Heart right ventricle (tissue), 16 donors: ENCODE measurements at places on chromosomes 5 and 9. TPM values are rescaled to one million over a fixed set of nuclear protein-coding genes. Genes with fewer than 3 reads are reported as not detected.

Gene LRRC19
- not detected for polyA plus RNA-seq

Gene GTF2H2
- 9.9 TPM for polyA plus RNA-seq

Gene RICTOR
- polyA plus RNA-seq, result 3.1 TPM

Gene FRMD3
- polyA plus RNA-seq, result 23.1 TPM

Gene CBY3
- polyA plus RNA-seq, result 0.06 TPM

Gene INSL6
- not detected for polyA plus RNA-seq

Gene FAM163B
- polyA plus RNA-seq, result 0.19 TPM

DNA sequence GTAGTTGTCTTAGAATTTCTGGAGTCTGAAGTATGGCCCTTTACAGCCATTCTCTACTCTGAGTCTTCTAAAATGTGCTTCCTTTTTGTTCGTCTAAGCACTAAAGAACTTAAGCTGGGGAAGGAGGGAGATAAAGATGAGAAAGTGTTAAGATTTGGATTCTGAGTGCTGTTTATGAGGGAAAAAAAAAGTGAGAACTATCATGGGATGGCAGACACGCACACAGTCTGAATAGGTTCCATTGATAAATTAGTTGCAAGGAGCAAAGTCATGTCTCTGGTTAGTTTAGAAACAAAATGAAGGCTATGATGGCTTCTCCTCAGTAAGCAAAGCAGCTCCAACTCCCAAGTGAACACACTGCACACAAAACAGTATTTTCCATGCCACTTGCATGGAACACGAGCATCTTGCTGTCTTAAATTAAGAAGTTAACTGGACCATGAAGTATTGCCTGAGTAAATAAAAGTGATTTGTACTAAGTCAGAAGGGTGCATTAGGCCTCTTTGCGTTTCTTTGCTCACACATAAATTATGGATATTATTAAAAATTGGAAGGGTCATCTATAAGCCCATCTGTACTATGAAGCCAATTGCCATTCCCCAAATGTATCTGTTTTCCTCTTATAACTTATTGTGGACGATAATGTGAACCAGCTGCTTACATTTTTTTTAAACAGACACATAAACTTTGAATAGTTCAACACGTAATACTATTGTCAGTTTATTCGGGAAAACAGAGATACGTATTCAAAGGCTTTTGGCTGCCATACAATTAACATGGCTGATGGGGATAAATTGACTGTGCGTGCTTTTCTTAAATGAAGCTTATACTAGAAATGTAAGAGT is 199.3 kb downstream of the SGCD start:
- H3K4me1 ChIP-seq, result no peaks in the 10 kb centered on the region
- no peak for DNase-seq
- H3K36me3 ChIP-seq, result no peaks in the 10 kb centered on the region
- no peak overlapping the region for H3K27ac ChIP-seq
- H3K4me3 ChIP-seq, result no peak overlapping the region

- H3K4me3 ChIP-seq, result no peak overlapping the region
- H3K27me3 ChIP-seq, result no peaks in the 10 kb centered on the region
- H3K27ac ChIP-seq, result no peak overlapping the region
Measured at GRCh38 chr9:129373361-129373760, 195.3 kb upstream of the IER5L start.

- H3K27ac ChIP-seq, result no peak overlapping the region
- H3K4me3 ChIP-seq, result no peak overlapping the region
- no peaks in the 10 kb centered on the region for H3K27me3 ChIP-seq
- no peak for DNase-seq
- no peaks in the 10 kb centered on the region for H3K4me1 ChIP-seq
Measured at GRCh38 chr5:135203019-135203418, 169.0 kb upstream of the PITX1 start.

DNA sequence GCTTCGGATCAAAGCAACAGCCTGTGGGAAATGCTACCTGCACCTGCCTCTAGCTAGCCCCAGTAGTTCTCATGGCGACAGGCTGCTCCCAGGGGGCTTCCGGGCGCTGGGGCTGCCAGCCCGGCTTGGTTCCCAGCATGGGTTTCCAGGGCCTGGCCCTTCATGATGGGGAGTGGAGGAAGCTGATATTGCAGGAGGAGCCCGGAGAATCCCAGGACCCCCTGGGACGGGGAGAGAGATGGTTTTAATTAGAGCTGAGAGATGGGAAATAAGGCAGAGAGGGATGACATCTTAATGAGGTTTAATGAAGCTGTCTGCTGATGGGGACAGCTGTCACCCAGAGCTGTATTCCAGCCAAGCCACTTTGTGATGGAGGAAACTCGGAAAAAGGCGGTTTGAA is 78.6 kb downstream of the CFAP77 start:
- H3K27me3 ChIP-seq, result peaks cover 49% of the 10 kb centered on the region
- H3K4me3 ChIP-seq, result no peak overlapping the region
- DNase-seq, result no peak
- no peaks in the 10 kb centered on the region for H3K4me1 ChIP-seq

DNA sequence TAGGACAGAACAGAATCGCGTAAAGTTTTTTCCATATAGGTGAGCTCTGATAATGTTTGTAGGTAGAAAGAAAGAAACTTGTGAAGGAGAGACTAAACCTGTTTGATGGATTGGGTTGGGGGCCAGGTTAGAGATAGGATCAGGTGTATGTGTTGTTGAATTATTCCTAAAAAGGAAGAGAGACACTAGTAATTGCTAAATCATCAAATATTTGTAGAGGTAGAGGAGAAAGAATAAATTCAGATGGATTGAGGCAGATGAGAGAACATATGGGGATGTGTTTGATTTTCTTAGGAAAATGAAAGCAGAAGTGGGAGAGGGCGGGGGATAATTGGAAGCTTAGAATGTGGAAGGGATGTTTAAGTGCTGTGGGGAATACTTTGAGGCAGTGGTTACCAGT is 7.7 kb downstream of the ZCCHC7 start:
- no peak for DNase-seq
- H3K27ac ChIP-seq, result no peak overlapping the region
- H3K27me3 ChIP-seq, result no peaks in the 10 kb centered on the region
- no peak overlapping the region for H3K4me3 ChIP-seq
- H3K36me3 ChIP-seq, result peaks cover 6% of the 10 kb centered on the region

DNA sequence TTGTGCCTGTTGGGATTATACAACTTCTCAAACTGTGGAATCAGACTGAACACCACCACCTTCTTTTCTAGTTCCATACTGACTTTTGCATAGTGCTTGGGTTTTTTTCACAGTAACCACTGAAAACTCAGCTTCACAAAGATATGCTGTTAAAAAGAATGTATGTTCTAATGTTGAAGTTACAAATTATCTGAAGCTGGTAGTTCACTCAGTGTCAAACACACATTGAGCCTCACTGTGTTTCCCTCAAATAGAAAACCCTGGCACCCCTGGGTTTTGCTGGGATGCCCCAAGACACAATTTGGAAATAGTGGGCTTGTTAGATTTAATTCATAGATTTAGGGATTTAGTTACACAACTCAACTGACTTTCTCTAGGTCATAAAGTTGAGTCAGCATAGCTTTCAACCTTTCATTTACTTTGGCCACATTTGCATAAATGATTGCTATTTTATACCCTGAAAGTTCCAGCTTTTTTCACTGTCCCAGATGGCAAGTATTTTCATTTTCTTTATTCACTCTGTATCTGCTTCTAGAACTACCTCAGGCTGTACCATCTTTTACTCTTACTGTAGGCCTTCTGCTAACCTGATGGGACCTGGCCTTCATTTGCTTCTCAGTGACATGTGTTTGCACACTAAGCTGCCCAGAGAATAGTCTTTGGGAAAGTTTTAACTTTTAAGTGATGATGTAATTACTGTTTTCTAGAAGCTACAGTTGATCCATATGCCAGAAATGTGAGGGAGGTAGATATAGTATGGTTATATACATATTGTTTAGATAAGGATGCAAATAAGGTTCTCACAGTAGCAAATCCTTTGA is 115.1 kb downstream of the CDC42SE2 start:
- DNase-seq, result no peak
- peak overlapping the region; percentile 57 for H3K27ac ChIP-seq
- H3K27me3 ChIP-seq, result no peaks in the 10 kb centered on the region
- H3K36me3 ChIP-seq, result no peaks in the 10 kb centered on the region

DNA sequence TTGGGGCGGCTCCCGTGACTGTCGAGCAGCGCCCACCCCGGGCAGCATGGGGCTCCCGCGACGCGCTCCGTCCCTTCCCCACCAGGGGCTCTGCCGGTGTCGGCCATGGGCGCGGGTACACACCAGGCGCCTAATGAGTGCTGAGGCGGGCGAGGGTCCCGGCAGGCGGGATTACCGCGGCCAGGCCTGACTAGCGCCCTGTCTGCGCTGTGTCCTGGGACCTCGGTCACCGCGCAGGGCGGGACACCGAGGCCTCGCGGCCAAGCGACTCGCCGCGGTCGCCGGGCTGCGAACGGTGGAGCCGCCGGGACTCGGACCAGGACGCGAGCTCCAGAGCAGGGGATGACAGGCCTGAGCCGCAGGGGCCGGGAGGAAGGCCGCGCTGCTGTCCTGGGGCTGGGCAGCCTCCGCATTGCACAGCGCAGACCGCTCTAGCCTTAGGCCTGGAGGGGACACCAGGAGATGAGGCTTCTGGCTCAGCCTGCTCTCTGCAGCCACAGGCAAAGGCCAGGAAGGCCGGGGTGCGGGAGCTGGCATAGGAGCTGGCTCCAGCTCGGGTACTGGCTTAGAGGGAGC is 14.1 kb downstream of the LCN10 start:
- H3K4me1 ChIP-seq, result peaks cover 31% of the 10 kb centered on the region
- H3K27ac ChIP-seq, result peak overlapping the region; percentile 85
- no peaks in the 10 kb centered on the region for H3K27me3 ChIP-seq
- H3K4me3 ChIP-seq, result peak overlapping the region; percentile 95

- peak; percentile 22 for DNase-seq
- peak overlapping the region; percentile 64 for H3K27ac ChIP-seq
- H3K4me1 ChIP-seq, result peaks cover 37% of the 10 kb centered on the region
- H3K27me3 ChIP-seq, result no peaks in the 10 kb centered on the region
Measured at GRCh38 chr5:173498286-173498685, 118.2 kb downstream of the BOD1 start.

DNA sequence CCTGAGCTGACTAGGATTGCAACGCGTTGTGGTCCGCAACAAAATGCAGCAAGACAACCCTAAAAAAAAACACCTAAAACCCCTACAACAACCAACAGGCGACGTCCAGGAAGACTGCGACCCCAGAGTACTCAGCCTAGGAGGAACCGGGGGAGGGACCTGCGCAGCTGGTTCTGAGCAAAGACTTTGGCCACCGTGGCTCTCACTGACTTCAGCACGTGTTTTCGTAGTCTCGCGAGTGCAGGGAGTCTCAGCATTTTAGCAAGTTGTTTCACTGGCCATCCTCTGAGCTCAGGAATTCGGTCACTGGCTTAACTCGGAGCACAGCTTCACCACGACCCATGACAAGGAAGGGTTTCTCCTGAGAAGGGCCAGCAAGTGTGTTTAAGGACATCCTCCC is 8.6 kb upstream of the ZDHHC11 start:
- DNase-seq, result peak; percentile 8
- no peak overlapping the region for H3K27ac ChIP-seq
- no peaks in the 10 kb centered on the region for H3K4me1 ChIP-seq

DNA sequence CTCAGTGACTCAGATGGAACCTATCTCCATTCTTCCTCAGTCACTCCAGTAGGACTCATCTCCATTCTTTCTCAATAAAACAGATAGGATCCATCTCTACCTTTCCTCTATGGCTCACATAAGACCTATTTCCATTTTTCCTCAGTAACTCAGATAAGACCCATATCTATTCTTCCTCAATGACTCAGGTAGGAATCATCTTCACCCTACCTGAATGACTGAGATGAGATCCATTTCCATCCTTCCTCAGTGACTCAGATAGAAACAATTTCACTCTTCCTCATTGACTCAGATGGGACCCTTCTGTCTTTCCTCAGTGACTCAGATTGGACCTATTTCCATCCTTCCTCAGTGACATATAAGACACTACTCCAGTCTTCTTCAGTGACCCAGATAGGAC is 165.1 kb downstream of the FBXO4 start:
- no peak overlapping the region for H3K27ac ChIP-seq
- H3K36me3 ChIP-seq, result no peaks in the 10 kb centered on the region
- DNase-seq, result no peak
- no peaks in the 10 kb centered on the region for H3K27me3 ChIP-seq

- no peak overlapping the region for H3K4me3 ChIP-seq
- no peaks in the 10 kb centered on the region for H3K4me1 ChIP-seq
- no peaks in the 10 kb centered on the region for H3K36me3 ChIP-seq
Measured at GRCh38 chr5:76547891-76548524, 75.2 kb downstream of the F2RL2 start.

- no peak overlapping the region for H3K4me3 ChIP-seq
- DNase-seq, result no peak
- H3K27me3 ChIP-seq, result no peaks in the 10 kb centered on the region
- peaks cover 31% of the 10 kb centered on the region for H3K4me1 ChIP-seq
Measured at GRCh38 chr5:40616781-40617180, 62.9 kb upstream of the PTGER4 start.

DNA sequence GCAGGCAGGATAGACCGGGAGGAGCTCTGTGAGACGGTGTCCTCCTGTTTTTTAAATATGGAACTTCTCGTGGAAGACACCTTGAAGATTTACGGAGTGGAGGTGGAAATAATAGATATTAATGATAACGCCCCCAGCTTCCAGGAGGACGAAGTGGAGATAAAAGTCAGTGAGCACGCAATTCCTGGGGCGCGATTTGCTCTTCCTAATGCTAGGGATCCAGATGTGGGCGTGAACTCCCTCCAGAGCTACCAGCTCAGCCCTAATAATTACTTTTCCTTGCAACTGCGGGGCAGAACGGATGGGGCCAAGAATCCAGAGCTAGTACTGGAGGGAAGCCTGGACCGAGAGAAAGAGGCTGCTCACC is 621 bp downstream of the PCDHGA11 start:
- no peaks in the 10 kb centered on the region for H3K4me1 ChIP-seq
- H3K27ac ChIP-seq, result no peak overlapping the region
- no peak for DNase-seq
- no peak overlapping the region for H3K4me3 ChIP-seq

DNA sequence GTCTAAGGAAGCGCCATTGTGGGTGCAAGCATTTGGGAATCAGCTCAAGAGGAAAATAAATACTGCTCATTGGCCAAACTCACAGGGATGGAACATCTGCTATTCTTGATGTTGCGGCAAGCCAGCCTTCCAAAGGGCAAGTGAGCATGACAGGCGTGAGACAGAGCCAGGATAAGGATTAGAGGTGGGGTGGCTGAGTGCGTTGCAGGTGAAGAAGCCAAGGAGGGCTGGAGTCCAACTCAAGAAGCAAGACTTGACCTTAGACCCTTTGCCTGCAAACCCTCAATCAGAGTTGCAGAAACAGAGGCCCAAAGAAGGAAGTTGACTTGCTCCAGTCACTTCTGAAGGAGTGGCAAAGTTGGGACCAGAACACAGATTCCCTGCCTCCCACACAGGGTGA is 79.4 kb downstream of the WWC1 start:
- no peaks in the 10 kb centered on the region for H3K27me3 ChIP-seq
- no peak overlapping the region for H3K4me3 ChIP-seq
- H3K27ac ChIP-seq, result no peak overlapping the region

GRCh38 chr9:73135394-73135793 is 16.3 kb upstream of the ANXA1 start:
- H3K27me3 ChIP-seq, result no peaks in the 10 kb centered on the region
- H3K4me1 ChIP-seq, result peaks cover 23% of the 10 kb centered on the region
- H3K27ac ChIP-seq, result no peak overlapping the region
- no peak overlapping the region for H3K4me3 ChIP-seq
- no peak for DNase-seq
